Germinal center (tissue), 1 donor: ENCODE measurements at places on chromosomes 5 and 9.

DNA sequence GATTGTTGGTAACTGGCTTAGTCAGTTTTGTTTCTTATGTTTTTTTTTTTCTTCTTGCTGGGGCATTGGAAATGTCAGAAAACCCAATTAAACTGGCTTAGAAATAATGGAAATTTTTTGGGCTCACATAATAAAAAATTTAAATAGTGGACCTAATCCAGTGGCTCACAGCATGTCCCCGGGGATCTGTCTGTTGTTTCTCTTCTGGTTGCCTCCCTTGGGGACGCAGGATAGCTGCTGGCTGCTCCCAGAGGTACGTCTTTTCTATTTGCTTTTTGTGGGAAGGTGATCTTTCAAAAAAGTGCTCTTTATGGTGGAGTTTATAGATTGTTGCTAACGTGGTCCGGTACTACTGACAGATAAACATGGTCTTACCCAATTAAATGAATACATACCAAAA is 52.2 kb downstream of the LMNB1 start:
- DNase-seq = no peak

DNA sequence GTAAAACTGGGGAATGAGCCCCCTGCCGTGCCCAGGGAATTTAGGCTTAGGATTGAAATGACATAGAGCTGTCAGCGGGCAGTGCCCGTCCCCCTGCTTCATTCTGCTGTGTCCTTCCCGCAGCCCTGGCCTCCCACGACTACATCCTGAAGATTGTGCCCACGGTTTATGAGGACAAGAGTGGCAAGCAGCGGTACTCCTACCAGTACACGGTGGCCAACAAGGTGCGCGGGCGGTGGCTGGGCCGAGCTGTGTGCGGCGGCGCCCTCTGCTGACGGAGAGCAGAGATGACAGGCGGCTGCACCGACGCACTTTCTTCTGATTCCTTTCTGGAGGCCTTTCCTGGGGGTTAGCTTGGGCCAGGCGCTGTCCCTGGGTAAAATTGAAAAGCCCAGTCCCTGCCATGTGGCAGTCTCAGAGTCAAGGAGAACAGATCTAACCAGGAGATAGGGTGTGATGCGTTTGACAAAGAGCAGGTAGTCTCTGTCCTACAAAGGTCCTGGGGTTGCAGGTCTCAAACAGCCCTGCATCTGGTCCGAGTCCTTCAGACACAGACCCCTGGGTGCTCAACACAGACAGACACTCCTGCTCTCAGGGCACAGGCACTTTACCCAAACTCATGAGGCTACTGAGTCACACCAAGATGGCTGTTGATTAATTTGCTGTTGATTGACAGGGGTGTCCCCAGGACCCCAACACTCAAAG is 26.8 kb upstream of the RPL26L1 start:
- peak; percentile 82 for DNase-seq

- no peak for DNase-seq
Measured at GRCh38 chr5:18761801-18762200, 1127.5 kb downstream of the TAF11L14 start.

- DNase-seq = no peak
Measured at GRCh38 chr9:134342746-134343115, 16.5 kb downstream of the RXRA start.

GRCh38 chr9:5288591-5288990 is 15.9 kb downstream of the RLN2 start:
- DNase-seq = no peak

DNA sequence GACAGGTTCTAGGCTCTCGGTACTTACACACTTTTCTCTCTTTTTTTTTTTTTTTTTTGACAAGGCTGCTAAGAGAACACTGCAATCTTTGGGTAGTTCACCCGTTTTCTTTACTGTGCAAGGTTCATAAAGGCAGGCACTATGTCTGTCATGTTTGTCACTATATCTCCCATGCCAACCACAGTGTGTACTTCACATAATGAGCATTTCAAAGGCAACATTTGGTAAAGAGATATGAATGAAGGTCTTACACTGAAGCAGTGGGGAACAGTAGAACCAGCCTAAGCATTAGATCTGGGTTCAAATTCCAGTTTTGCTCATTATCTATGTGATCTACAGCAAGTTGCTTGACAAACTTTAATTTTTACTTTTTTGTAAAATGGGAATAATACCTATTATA is 1.5 kb upstream of the HMGCR start:
- no peak for DNase-seq
